Cardiac septum (tissue), 1 donor: ENCODE measurements at places on chromosomes 12 and 14. TPM values are rescaled to one million over a fixed set of nuclear protein-coding genes. Genes with fewer than 3 reads are reported as not detected.

Gene RPL6
- 537 TPM for total RNA-seq

Gene OTX2
- not detected for total RNA-seq

Gene DUSP6
- 28.9 TPM for total RNA-seq

Gene RHEBL1
- total RNA-seq = 0.38 TPM

Gene ERBB3
- total RNA-seq = 1.5 TPM

Gene POTEM
- total RNA-seq = not detected

Gene CLEC9A
- total RNA-seq = not detected

Gene C12orf42
- total RNA-seq = not detected

Gene KRT72
- total RNA-seq = not detected

Gene LRRC10
- 30.3 TPM for total RNA-seq

Gene TEX52
- total RNA-seq = not detected

Gene DNAH10
- 0.73 TPM for total RNA-seq

Gene SLC17A8
- total RNA-seq = not detected

Gene NOS1
- 0.32 TPM for total RNA-seq

Gene FGF6
- total RNA-seq = not detected

Gene TAC3
- total RNA-seq = not detected

Gene CAPZA3
- total RNA-seq = not detected

Gene PRH2
- total RNA-seq = not detected

Gene LYZ
- total RNA-seq = 32.9 TPM
